Adrenal gland (tissue), 19 donors: ENCODE measurements at places on chromosomes 13 and 19. TPM values are rescaled to one million over a fixed set of nuclear protein-coding genes. Genes with fewer than 3 reads are reported as not detected.

DNA sequence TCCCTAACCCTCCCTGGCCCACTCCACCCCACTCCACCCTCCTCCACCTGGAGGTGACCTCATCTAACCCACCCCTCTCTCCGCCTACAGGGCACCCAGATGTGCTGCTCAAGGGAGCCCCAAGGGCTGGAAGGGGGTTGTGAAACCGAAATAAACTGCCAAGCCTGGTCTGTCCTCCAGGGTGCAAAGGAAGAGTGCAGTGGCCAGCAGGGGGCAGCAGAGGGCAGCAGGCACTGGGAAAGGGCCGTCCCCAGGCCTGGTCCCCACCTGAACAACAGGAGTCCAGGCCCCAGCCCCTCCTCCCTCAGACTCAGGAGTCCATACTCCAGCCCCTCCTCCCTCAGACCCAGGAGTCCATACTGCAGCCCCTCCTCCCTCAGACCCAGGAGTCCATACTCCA is 8.4 kb upstream of the BCAM start:
- no peak overlapping the region for H3K4me3 ChIP-seq
- peak; percentile 94 for DNase-seq
- no peaks in the 10 kb centered on the region for H3K4me1 ChIP-seq

Gene FGF9
- total RNA-seq = 11.7 TPM

- peak overlapping the region; percentile 89 for H3K27ac ChIP-seq
- H3K4me1 ChIP-seq = peaks cover 40% of the 10 kb centered on the region
- no peaks in the 10 kb centered on the region for H3K27me3 ChIP-seq
- H3K4me3 ChIP-seq = no peak overlapping the region
These were observed 49.3 kb upstream of the GPR183 start for GRCh38 chr13:99356262-99357091.

DNA sequence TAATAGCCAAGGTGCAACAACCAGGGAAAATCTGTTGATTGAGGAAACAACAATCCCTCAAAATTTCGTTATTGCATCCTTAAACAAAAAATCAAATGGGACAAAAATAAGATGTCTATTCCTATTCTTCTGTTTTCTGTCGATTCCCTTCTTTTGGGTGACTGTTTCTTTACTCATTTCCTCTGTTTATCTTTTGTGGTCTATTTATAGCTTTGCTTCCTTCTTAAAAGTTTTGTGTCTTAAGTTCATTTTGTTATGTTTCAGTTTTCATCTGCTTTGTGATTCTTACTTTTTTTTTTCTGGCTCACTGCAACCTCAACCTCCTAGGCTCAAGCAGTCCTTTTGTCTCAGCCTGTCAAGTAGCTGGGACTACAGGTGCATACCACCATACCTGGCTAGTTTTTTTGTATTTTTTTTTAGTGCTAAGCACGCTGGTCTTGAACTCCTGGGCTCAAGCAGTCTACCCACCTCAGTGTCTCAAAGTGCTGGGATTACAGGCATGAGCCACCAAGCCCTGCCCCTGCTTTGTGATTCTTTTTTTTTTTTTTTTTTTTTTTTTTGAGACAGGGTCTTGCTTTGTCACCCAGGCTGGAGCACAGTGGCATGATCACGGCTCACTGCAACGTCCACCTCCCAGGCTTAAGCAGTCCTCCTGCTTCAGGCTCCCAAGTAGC is 10.4 kb downstream of the ZNF146 start:
- H3K4me3 ChIP-seq = no peak overlapping the region
- H3K27me3 ChIP-seq = no peaks in the 10 kb centered on the region
- peaks cover 56% of the 10 kb centered on the region for H3K36me3 ChIP-seq
- DNase-seq = no peak
- H3K4me1 ChIP-seq = peaks cover 11% of the 10 kb centered on the region

DNA sequence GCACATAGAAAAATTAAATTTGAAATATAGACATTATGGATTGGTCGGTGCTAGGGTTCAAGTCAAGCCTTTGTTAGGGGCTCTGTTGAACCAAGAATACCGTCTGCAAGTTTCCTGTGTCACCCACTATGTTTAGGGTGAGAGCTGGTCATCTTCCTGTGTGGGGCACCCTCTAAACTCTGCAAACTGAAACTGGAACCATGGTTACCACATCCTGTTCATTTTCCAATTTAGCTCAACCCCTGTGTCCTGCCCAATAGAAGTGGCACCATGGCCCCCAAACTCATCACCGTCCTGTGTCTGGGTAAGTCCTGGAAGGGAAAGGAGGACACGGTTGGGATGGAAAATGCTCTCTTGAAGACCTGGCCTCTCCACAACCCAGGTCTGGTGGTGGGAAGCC is 29.9 kb downstream of the LAIR2 start:
- DNase-seq = no peak
- no peak overlapping the region for H3K4me3 ChIP-seq
- no peaks in the 10 kb centered on the region for H3K36me3 ChIP-seq
- H3K27me3 ChIP-seq = peaks cover 17% of the 10 kb centered on the region

- H3K36me3 ChIP-seq = no peaks in the 10 kb centered on the region
- no peak overlapping the region for H3K27ac ChIP-seq
- no peak for DNase-seq
- no peaks in the 10 kb centered on the region for H3K4me1 ChIP-seq
- H3K4me3 ChIP-seq = no peak overlapping the region
- no peaks in the 10 kb centered on the region for H3K27me3 ChIP-seq
These were observed 211.1 kb upstream of the NBEA start for GRCh38 chr13:34730961-34731360.

DNA sequence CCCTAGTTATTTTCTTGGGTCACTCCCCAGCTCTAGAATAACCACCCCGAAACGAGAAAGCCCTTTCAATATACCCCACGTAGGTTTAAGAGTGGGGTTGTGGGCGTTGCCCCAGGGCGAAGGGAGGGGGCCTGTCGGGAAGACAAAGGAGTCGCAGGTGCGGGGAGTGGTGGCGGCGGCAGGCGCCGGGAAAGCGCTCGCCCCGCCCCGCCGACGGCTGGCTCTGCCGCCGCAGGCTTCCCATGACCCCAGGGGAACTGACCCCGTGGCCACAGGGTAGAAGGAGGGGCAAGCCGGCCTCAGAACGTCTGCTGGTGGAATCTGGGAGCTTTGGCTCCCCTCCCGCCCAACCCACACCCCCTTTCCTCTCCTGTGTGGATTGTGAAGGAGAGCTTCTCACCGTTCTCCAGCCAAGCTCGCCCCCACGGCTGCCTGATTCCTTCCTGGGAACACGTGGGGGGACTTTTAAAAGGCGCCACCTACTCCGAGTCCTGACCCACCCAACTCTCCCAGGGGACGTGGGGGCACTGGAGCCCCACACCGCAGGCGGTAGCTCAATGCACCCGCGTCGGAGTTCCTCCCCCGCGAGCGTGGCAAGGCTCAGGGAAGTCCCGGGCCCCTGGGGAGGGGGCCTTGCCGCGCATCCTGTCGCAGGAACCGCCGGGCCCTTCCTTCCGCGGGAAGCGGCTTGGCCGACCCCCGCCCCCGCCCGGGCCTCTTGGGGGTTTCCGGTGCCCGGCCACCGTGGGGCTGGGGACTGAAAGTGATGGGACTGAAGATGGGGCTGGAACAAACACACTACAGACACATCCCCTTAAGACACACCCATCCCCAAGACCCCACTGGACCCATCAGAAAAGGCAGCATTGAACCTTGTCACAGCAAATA is 5.5 kb downstream of the IER2 start:
- peak overlapping the region; percentile 97 for H3K27ac ChIP-seq
- peak; percentile 85 for DNase-seq
- peaks cover 11% of the 10 kb centered on the region for H3K4me1 ChIP-seq
- H3K4me3 ChIP-seq = no peak overlapping the region
- H3K36me3 ChIP-seq = no peaks in the 10 kb centered on the region

- no peaks in the 10 kb centered on the region for H3K27me3 ChIP-seq
- H3K36me3 ChIP-seq = no peaks in the 10 kb centered on the region
- H3K27ac ChIP-seq = no peak overlapping the region
These were observed 1096.8 kb upstream of the ATXN8OS start for GRCh38 chr13:69010789-69011188.

DNA sequence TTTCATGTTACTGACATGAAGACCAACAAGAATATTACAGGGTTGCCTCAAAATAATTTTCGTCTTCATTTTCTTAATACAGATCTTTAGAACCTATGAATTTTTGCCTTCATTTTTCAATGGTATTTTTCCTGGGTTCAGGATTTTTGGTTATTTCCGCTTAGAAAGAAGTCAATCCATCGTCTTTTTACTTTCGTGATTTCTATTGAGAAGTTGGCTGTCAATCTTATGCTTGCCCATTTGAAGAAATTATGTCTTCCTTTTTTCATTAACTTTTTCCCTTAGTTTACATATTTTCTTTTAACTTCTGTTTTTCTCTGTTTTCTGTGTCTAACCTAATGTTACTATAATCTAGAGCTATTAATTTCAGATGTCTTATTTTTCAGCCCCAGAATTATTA is 868.9 kb upstream of the SLC10A2 start:
- no peaks in the 10 kb centered on the region for H3K4me1 ChIP-seq
- H3K27ac ChIP-seq = no peak overlapping the region
- no peaks in the 10 kb centered on the region for H3K36me3 ChIP-seq
- no peak for DNase-seq
- no peak overlapping the region for H3K4me3 ChIP-seq

- H3K27ac ChIP-seq = no peak overlapping the region
- peak; percentile 13 for DNase-seq
- H3K27me3 ChIP-seq = no peaks in the 10 kb centered on the region
These were observed 51.3 kb downstream of the WDR87 start for GRCh38 chr19:37855098-37855497.

Gene SSC5D
- total RNA-seq = 4.4 TPM

DNA sequence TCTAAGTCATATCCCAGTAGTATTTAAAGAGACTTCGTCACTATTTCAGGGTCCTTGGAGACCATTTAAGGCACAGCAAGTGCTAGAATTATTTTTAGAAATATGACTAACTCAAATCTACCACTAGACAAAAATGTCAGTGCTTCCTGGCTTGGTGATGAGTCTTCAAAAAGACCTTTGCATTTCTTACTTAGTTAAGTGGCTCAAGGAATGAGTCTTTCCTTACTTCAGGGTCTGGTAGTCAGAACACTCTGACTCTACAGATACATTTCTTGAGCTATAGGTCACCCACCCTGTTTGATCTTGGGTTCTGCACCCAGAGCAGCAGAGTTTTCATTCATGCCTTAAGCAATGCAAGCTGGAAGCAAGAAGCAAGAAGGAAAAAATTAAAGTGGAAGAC is 191.0 kb upstream of the HTR2A start:
- no peaks in the 10 kb centered on the region for H3K36me3 ChIP-seq
- H3K4me1 ChIP-seq = no peaks in the 10 kb centered on the region
- no peak overlapping the region for H3K27ac ChIP-seq
- H3K27me3 ChIP-seq = no peaks in the 10 kb centered on the region
- no peak for DNase-seq
